ENCODE measurements at places on chromosomes 3 and 15.

DNA sequence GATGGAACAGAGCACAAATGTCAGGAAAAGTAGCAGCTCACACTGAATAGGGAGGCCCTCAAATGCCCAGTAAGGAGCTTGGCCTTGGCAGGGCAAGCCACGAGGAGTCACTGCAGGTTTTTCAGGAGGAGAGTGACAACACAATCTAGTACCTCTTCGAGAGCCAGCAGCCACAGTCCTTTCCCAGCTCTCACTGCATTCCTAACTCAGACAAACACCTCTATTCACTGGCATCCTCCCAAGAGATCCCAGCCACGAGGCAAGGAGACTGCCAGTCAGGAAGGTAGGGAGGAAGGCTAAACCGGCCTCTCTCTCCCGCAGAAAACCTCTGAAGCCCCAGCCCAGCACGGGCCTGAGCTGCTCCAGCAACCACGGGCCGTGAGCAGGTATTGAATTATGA lies 146.0 kb upstream of the SMAD3 start:
- DNase-seq, result no peak

GRCh38 chr15:59812250-59812870 lies 123.2 kb upstream of the BNIP2 start:
- DNase-seq, result no peak

GRCh38 chr3:179512378-179512777 lies 50.3 kb upstream of the ACTL6A start:
- DNase-seq, result no peak

DNA sequence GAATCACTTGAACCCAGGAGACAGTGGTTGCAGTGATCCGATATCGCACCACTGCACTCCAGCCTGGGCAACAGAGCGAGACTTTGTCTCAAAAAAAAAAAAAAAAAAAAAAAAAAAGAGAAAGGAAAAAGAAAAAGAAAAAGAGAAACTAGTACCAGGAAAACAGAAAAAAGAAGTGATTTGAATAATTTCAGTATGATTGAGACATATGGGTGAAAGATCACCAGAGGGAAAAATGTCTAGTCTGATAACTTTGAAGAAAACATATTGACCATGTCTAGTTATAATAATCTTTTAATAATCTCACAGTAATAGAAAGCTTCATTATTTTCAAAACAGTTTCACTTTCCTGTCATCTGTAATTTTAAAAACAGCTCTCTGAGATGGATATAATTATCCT lies 16.4 kb downstream of the TGFBR2 start:
- DNase-seq, result no peak

GRCh38 chr3:190169877-190170276 lies 49.2 kb upstream of the P3H2 start:
- no peak for DNase-seq

Data from SHP77 (cell line).